ENCODE measurements at places on chromosomes 6 and 20.

GRCh38 chr20:33250666-33251065 lies 14.9 kb downstream of the BPIFA1 start:
- no peak for DNase-seq

DNA sequence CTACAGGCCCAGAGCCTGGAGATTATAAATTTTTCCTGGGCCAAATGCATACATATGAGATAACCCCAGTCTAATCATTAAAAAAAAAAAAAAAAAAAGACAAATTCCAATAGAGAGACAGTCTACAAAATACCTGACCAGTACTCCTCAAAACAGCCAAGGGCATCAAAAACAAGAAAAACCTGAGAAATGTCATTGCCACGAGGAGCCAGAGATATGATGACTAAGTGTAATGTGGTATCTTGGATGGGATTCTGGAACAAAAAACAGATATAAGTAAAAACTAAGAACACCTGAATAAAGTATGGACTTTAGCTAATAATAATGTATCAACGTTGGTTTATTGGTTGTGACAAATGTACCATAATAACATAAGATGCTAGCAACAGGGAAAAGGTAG lies 24.9 kb downstream of the UBE2V1 start:
- no peak for DNase-seq

DNA sequence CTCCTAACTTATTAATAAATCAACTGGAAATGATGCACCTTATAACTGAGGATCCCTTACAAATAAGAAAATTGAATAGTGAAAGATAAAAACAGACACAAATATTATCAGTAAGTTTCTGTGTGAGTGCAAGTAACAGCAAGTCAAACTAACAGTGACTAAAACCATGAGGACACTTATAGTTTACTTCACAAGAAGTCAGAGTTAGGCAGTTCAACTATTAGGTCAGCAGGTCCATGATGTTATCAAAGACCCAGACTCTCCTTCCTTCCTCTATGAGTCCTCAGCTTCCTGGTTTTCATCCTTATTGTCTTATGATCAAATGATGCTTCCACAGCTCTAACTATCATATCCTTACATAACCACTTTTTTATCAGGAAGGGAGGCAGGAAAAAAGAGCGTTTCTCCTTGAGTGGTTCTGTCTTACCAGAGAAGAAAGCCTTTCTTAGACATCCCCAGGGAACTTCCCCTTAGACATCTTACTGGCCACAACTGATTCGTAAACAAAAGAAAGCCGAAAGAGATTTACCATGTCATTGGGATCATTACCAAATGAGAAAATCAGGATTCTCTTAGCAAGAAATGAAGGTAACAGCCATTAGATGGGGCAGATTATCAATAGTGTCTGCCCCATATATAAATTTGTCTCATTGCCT lies 114.3 kb upstream of the LRFN2 start:
- DNase-seq, result no peak

DNA sequence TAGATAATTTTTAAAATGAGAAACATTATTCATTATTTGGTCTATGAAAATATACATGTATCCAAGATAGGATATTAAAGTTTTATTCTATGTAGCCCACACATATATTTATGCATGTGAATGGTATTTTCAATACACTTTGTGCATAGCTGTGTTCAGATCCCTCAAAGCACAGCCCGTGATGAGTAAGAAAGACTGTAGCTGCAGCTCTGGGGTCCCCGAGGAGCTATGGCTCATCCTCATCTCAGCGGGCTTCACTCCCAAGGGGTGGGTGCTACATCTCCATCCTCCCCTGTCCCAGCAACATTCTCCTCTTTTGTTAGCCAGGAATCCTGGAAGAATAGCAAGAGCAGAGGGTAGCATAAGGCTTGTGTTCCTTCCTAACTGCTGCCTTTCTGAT lies 130.8 kb downstream of the SAMD5 start:
- no peak for DNase-seq

- no peak for DNase-seq
These were observed 38.0 kb upstream of the APCDD1L start for GRCh38 chr20:58553166-58553696.

- no peak for DNase-seq
These were observed 29.8 kb upstream of the CCN2 start for GRCh38 chr6:131980791-131981623.

Data from foreskin fibroblast (primary cell).